ENCODE measurements at places on chromosomes 1 and 21. TPM values are rescaled to one million over a fixed set of nuclear protein-coding genes. Genes with fewer than 3 reads are reported as not detected.
A peak's percentile ranks its signal among the peaks of the same experiment; 100 is the strongest.

- no peak for ATAC-seq
Observed at GRCh38 chr1:37764888-37765441, at the start of gene EPHA10. Gene EPHA10, minus strand, starts transcription at chr1:37765120. Its CDS starts 54 bp downstream, at chr1:37765066.

GRCh38 chr1:161510477-161510876, 5.2 kb downstream of the FCGR2A start:
- no peak for ATAC-seq

- ATAC-seq, result no peak
Observed at GRCh38 chr21:17264182-17264581, 248.7 kb upstream of the CXADR start.

GRCh38 chr1:220810179-220810653, 23.5 kb downstream of the MTARC1 start:
- peak; percentile 82 for ATAC-seq

- ATAC-seq, result no peak
Observed at GRCh38 chr1:232627171-232627570, 2.8 kb downstream of the SIPA1L2 start.

DNA sequence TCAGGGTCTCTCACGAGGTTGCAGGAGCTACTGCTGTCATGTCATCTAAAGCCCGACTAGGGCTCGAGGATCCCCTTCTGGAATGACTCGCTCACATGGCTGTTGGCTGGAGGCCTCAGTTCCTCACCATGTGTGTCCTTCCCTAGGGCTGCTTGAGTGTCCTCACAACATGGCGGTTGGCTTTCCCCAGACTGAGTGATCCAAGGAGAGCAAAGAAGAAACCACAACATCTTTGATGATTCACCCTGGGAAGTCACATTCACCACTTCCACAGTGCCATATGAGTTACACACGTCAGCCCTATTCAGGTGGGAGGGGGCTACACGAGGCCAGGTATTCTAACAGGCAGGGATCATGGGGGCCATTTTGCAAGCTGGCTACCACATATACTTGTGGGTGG, 64.9 kb downstream of the FHAD1 start:
- no peak for ATAC-seq

DNA sequence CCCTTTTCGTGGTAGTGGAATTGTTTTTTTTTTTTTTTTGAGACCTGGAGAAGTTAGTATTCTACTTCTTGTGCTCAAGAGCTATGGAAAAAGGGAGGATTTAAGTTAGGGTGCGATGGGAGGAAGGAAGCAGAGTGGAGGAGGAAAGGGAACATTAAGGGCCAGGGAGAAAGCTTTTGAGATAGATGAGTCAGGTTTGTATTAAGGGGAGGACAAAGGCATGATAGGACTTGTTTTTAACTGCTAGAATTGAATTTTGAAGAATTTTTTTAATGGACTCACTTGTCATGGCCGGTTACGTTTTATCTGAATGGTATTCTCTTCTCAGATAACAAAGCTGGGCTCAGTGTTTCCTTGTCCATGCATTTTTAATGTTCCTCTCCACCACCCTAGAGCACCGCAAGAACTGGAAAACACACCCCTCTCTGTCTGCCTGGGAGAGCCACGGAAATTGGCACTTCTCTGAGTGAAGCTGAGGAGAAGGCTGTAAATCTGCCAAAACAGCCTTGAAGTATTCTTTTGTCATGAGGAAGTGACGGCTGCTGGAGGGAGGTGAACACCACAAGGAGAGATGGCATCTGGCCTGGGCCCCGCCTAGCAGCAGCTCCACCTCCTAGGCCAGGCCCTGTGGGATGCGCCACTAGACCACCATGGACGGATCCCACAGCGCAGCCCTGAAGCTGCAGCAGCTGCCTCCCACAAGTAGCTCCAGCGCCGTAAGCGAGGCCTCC, 3.5 kb downstream of the NIPAL3 start:
- ATAC-seq, result no peak

DNA sequence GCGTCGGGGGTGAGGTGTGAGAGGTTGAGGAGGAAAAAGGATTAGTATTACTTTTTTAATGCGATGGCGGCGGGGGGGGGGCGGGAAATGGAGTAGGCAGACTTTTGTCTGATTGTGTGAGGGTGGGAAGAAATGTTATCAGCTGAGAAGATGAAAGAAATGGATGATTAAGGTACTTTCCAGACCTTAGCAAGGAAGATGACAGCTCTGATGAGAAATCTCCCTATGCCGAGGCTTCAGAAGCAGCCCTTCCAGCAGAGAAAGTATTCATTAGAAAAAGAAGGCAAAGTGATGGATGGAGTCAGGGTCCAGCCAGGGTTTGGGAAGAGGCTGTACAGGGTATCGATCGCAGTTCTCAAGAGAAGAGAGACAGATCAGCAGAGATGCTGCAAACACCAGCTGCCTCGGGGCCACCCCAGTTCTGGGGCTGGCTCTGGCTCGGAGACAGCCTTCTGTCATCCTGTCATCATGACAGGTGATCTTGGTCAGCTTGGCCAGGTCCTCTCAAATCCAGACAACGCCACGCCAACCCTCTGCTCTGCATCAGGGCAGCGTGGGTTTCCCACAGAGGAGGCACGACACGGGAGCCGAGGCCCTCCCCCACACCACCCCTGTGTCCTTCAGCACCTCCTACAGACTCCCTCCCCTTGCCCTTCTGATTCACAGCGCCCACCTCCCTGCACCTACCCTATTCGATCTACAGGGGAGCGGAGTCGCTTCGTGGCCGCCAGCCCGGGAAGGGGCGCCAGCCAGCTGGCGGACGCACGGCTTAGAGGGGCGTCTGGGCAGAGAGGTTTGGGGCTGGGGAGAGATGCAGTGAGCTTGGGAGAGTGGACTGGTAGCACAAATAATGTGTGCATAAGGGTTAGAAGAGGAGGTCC, 674 bp upstream of the ATXN7L2 start:
- peak; percentile 32 for ATAC-seq

DNA sequence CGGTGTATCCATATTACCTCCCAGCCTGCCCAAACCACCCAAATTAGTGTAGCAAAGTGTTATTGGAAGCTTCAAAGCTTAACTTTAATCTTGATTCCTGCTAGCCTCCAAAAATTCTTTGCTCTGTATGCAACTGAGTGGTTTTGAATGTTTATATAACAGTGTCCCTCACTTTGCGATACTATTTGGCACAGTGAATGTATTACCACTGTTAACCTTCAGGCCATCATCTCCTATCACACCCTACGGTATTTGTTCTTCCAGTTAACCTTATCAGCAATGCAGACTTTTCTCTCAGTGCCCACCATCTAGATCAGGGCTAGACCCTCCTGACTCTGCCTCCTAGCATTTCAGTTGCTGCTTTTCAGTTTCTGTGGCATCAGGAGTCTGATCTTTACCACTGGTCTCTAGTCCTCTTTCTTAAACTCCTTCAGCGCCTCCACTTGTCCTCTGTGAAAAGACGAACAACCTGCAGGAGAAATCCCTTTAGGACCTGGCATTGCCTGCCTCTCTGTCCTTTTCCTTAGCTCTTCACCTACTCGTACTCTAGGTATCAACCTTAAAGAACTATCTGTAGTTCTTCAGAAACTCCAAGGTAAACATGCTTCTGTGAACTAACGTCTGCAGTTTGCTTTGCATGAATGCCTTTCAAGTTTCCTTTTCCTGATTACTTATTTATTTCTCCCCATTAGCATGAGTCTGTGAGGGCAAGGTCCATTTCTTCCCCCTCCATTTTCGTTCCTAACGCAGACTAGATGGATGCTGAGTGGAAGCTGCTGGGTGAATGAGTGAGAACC, 71.7 kb downstream of the SNX7 start:
- ATAC-seq, result no peak

The CLCNKB gene
- 0.40 TPM for total RNA-seq

The ARHGEF16 gene
- total RNA-seq, result 0.54 TPM

The SPAG17 gene
- 0.64 TPM for total RNA-seq

The S100A7 gene
- total RNA-seq, result not detected

The NUDC gene
- total RNA-seq, result 69.2 TPM
